ENCODE measurements at places on chromosomes 6 and 20.

DNA sequence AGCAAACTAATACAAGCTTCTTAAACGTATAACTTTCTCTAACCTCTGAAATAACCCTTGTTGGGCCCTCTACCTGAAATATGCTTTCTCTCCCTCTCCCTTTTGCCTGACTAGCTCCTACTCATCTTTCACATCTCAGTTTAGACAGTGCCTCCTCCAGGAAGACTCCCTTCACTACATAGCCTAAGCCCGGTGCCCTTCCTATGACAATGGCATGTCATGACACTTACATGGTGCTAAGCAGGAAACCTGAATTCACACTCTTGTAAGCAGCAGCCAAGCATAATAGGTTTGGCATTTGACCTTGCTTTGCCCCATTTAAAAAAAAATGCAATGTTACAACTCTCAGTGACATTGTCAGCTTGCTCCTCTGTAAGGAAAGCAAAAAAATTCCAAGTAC is 33.1 kb upstream of the FBXL4 start:
- no peak for DNase-seq

DNA sequence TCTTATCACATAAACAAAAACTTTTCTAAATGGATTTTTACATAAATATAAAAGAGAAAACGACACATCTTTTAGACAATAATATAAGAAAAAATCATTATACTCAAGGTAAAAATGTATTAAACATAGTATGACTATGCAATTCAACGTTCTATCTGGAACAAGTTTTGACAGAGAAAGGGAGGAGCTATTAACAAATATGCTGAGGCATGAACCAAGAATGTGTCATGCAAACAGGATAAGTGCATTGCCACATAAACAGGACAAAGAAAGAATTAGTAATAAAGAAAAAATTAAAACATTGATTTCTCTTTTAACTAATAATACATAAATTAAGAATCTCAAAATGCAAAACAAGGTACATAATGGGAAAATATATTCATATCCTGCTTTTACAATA is 1353.4 kb upstream of the GJE1 start:
- DNase-seq: no peak

GRCh38 chr20:52937591-52938100 is 34.5 kb upstream of the TSHZ2 start:
- DNase-seq: no peak

- DNase-seq: no peak
These were observed 9.2 kb downstream of the PACRG start for GRCh38 chr6:162736961-162737360.

- no peak for DNase-seq
These were observed 191.4 kb downstream of the ADGRB3 start for GRCh38 chr6:68826501-68826900.

- DNase-seq: peak; percentile 31
These were observed 303 bp downstream of the MBOAT1 start for GRCh38 chr6:20211941-20212391.

DNA sequence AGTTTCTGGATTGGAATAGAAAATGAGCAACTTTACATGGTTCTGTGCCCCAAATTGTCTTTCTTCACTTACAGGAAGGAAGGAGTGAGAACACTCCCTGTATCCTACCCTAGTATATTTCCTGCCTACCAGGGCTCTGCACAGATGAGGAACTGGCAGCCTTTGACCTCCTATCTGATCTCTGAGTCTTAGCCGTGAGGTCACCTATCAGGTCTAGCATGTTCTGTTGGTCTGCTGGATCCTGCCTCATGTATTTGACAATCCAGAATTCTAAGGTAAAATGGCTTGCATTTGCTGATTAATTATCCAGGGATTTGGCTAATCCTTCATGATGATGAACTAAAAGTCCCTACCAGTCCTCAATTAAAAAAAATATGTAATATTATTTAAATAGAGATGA is 35.0 kb upstream of the TRAM2 start:
- DNase-seq: no peak

DNA sequence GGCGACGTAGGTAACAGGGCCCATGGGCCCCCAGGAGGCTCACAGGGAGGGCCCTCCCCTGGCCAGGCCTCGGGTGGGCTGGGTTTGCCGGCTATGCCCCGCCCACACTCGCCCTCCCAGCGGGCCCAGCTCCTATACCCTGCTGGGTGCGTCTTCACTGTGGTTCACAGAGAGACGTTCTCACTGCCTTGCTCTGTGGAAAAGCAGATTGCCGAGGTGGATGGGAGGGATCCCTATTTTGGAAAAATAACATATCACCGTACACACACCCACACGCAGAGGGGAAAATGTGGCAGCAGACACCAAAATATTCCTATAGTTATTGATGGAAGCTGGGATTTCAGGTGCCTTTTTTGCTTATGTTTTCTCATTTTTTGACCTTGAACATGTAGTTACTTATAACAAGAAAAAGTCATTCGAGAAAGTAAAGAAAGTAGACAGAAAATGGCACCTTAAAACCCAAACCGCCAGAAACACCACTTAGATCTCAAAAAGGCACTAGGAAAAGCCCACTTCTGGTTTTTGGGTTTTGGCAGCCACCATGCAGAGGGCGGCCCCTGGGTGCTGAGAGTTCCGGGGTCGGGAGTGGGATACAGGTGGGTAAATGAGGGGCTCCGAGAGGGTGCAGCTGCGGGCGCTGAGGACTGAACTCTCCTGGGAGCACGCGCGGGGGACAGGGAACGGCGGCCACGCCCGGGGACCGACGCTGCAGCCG is 49.4 kb downstream of the TMEM242 start:
- DNase-seq: peak; percentile 61

- DNase-seq: no peak
These were observed 14.1 kb downstream of the OSBPL2 start for GRCh38 chr20:62252342-62252966.

GRCh38 chr20:63273635-63274380 is 1.2 kb downstream of the ARFGAP1 start:
- no peak for DNase-seq

GRCh38 chr6:31094389-31094881 is 17.9 kb downstream of the C6orf15 start:
- DNase-seq: peak; percentile 78

DNA sequence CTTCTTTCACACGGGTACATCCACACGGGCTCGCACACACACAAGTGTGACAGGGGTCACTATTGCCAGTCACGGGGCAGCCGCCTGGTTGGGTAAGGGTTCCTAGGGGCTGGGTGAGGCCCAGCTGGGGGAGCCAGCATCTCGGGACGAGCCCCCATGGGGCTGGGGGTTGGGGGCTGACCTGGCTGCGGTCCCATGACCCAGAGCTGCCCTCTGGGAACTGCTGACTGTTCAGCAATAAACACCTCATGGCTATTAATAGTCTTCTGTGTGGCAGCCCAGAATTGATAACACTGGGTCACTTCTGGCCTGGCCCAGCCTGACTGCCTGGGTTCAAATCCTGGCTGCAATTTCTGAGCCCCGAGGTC is 23.8 kb downstream of the VEGFA start:
- no peak for DNase-seq

GRCh38 chr6:13830803-13831202 is 16.4 kb upstream of the MCUR1 start:
- DNase-seq: no peak

GRCh38 chr6:49328051-49328744 is 134.9 kb downstream of the MMUT start:
- DNase-seq: no peak

GRCh38 chr6:121651420-121651819 is 216.0 kb downstream of the GJA1 start:
- peak; percentile 20 for DNase-seq

GRCh38 chr6:84575264-84575663 is 189.1 kb downstream of the TBX18 start:
- DNase-seq: no peak

Data from CD4-positive, alpha-beta T cell treated with Interleukin-6 at 100 ng/mL for 8 hours (primary cell).